ENCODE measurements at places on chromosomes 6 and 20.

- peaks cover 11% of the 10 kb centered on the region for H3K4me1 ChIP-seq
- peak overlapping the region; percentile 96 for H3K27ac ChIP-seq
- no peaks in the 10 kb centered on the region for H3K27me3 ChIP-seq
- no peak for DNase-seq
Observed at GRCh38 chr6:711925-712324, 19.0 kb upstream of the EXOC2 start.

GRCh38 chr6:39731565-39731964, 6.4 kb upstream of the KIF6 start:
- DNase-seq, result no peak
- no peak overlapping the region for H3K27ac ChIP-seq
- no peaks in the 10 kb centered on the region for H3K27me3 ChIP-seq
- H3K4me3 ChIP-seq, result no peak overlapping the region
- no peaks in the 10 kb centered on the region for H3K4me1 ChIP-seq

- no peak for DNase-seq
- H3K27ac ChIP-seq, result no peak overlapping the region
- no peaks in the 10 kb centered on the region for H3K27me3 ChIP-seq
Observed at GRCh38 chr6:154058963-154059680, 20.1 kb downstream of the OPRM1 start.

GRCh38 chr20:57013741-57014140, 252.7 kb downstream of the BMP7 start:
- H3K27me3 ChIP-seq, result peaks cover 91% of the 10 kb centered on the region
- H3K36me3 ChIP-seq, result no peaks in the 10 kb centered on the region
- no peak overlapping the region for H3K4me3 ChIP-seq
- no peak for DNase-seq

- peaks cover 3% of the 10 kb centered on the region for H3K4me1 ChIP-seq
- H3K27me3 ChIP-seq, result no peaks in the 10 kb centered on the region
- H3K36me3 ChIP-seq, result no peaks in the 10 kb centered on the region
- no peak overlapping the region for H3K4me3 ChIP-seq
- no peak for DNase-seq
- H3K27ac ChIP-seq, result no peak overlapping the region
Observed at GRCh38 chr6:53353624-53354023, 4.9 kb upstream of the ELOVL5 start.

GRCh38 chr20:41617059-41617901, 897 bp downstream of the CHD6 start:
- peaks cover 36% of the 10 kb centered on the region for H3K4me1 ChIP-seq
- H3K36me3 ChIP-seq, result no peaks in the 10 kb centered on the region
- peak overlapping the region; percentile 82 for H3K27ac ChIP-seq
- peak; percentile 57 for DNase-seq
- H3K4me3 ChIP-seq, result peak overlapping the region; percentile 95

DNA sequence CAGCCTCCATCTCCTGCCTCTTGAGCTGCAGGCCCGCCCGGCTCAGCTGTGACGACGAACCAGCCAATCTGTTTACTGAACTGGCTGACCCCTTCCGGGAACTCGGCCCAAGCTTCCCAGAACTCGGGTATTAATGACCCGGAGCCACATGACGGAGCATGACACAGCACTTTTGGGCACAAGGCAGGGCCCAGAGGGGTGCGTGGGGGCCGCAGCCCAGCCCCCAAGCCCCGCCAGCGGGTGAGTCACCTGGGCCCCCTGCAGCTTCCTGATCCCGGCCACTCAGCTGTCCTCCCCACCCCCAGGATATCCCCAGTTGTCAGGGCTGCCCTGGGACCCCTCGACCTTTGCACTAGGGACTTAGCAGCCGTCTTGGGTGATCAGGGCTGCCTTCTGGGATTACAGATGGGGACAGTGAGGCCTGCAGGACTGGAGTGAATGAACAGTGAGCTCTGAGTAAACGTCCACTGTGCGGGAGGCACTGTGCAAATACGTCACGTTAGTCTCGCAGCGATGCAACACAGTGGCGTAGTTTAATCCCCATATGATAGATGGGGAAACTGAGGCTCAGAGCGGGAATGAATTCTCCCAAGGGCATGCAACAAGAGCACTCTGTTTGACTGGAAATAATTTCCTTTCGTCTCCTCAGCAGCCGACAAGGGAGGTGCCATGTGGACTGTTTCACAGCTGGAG, 102.1 kb downstream of the CEBPB start:
- peak overlapping the region; percentile 65 for H3K27ac ChIP-seq
- no peak overlapping the region for H3K4me3 ChIP-seq
- peaks cover 15% of the 10 kb centered on the region for H3K4me1 ChIP-seq
- H3K36me3 ChIP-seq, result no peaks in the 10 kb centered on the region
- peak; percentile 90 for DNase-seq

DNA sequence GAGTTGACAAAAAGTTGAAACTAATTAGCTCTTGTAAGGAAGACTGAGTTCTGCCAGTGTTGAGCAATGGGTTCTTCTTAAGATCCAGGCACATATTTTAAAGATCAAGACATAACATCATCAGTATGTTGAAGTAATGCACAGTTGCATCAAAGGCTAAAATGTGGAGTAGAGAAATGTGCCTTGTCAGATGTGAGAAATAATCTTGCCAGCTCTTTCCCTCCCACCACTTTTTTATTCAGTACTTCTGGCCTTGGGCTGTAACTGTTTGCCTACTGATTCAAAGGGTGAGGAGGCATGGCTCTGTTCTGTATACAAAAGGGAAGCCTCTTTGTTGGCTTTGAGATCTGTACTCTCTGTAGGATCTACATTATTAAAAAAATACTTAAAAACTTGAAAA, 13.1 kb downstream of the PKIB start:
- no peaks in the 10 kb centered on the region for H3K36me3 ChIP-seq
- no peak for DNase-seq
- no peak overlapping the region for H3K4me3 ChIP-seq
- H3K27me3 ChIP-seq, result no peaks in the 10 kb centered on the region

GRCh38 chr20:46832555-46832954, 62.1 kb upstream of the EYA2 start:
- no peaks in the 10 kb centered on the region for H3K36me3 ChIP-seq
- H3K4me1 ChIP-seq, result no peaks in the 10 kb centered on the region
- H3K27me3 ChIP-seq, result peaks cover 20% of the 10 kb centered on the region
- H3K27ac ChIP-seq, result no peak overlapping the region
- no peak overlapping the region for H3K4me3 ChIP-seq

GRCh38 chr20:50919567-50919966, 11.7 kb downstream of the ADNP start:
- H3K27me3 ChIP-seq, result no peaks in the 10 kb centered on the region
- H3K4me1 ChIP-seq, result peaks cover 88% of the 10 kb centered on the region
- peak; percentile 44 for DNase-seq
- H3K27ac ChIP-seq, result no peak overlapping the region

GRCh38 chr20:11792568-11792953, 125.1 kb upstream of the BTBD3 start:
- DNase-seq, result no peak
- H3K4me3 ChIP-seq, result no peak overlapping the region
- H3K4me1 ChIP-seq, result no peaks in the 10 kb centered on the region
- no peaks in the 10 kb centered on the region for H3K36me3 ChIP-seq
- no peak overlapping the region for H3K27ac ChIP-seq

GRCh38 chr6:155088856-155089255, 93.7 kb downstream of the TIAM2 start:
- DNase-seq, result no peak
- H3K4me1 ChIP-seq, result no peaks in the 10 kb centered on the region
- no peak overlapping the region for H3K27ac ChIP-seq
- H3K27me3 ChIP-seq, result no peaks in the 10 kb centered on the region
- H3K36me3 ChIP-seq, result no peaks in the 10 kb centered on the region

DNA sequence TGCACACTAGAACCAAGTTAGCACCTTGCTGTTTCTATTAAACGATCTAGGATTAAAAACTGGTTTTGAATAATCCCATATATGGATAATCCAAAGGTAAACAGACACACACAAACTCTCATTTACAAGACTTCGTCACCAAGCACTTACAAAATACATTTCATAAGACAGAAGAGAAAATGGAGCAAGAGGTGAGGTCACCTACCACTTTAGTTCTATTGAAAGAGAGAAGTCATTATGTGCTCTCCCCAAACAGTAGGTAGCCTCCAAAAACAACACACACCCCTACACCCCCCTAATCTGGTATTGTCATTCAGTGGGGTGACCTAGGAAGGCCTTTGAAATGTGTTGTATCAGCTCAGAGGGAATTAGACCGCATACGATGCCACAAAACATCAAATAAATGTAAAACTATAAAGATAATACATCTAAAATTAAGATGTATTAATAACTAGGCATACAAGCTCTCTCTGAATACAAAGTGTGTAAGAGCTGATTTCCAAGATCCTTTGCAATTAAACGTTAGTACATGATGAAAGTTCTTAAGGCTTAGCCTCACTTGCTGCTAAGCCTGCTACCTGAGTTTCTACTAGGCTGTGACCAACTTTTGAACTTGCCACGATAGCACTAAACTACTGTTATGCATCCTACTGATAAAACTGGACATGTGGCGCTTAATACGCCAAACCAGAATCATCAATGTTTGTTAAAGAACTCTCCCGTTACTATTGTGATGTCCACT, 1.6 kb downstream of the SRPK1 start:
- no peak overlapping the region for H3K27ac ChIP-seq
- H3K4me3 ChIP-seq, result peak overlapping the region; percentile 79
- no peaks in the 10 kb centered on the region for H3K36me3 ChIP-seq
- peaks cover 36% of the 10 kb centered on the region for H3K4me1 ChIP-seq

DNA sequence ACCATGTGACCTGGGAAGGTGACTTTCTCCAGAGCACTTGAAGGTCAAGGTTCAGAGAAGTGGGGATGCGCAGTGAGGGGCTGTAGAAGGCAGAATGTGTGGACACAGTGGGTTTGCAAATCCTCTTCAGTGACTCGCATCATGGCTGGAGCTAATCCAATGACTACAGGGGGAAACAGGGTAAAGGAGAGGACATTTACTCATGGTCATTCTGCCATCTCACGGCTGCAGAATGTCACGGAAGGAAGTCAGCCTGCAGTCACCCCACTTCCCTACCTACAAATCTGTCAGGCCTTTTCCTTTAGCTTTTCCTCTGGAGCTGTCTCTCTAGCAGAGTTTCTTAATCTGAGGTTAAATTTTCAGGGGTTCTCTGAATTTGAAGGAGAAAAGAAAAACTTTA, 337.6 kb downstream of the CDC5L start:
- H3K27ac ChIP-seq, result no peak overlapping the region
- no peaks in the 10 kb centered on the region for H3K4me1 ChIP-seq
- H3K36me3 ChIP-seq, result no peaks in the 10 kb centered on the region
- no peak for DNase-seq
- H3K4me3 ChIP-seq, result no peak overlapping the region
- no peaks in the 10 kb centered on the region for H3K27me3 ChIP-seq

GRCh38 chr6:157597461-157598312, 216.7 kb downstream of the ZDHHC14 start:
- H3K36me3 ChIP-seq, result no peaks in the 10 kb centered on the region
- DNase-seq, result peak; percentile 44
- no peak overlapping the region for H3K4me3 ChIP-seq
- no peaks in the 10 kb centered on the region for H3K4me1 ChIP-seq
- H3K27ac ChIP-seq, result no peak overlapping the region
- no peaks in the 10 kb centered on the region for H3K27me3 ChIP-seq

GRCh38 chr6:16322666-16323312, 84.4 kb downstream of the GMPR start:
- H3K27ac ChIP-seq, result peak overlapping the region; percentile 89
- peak; percentile 78 for DNase-seq
- H3K36me3 ChIP-seq, result peaks cover 24% of the 10 kb centered on the region

DNA sequence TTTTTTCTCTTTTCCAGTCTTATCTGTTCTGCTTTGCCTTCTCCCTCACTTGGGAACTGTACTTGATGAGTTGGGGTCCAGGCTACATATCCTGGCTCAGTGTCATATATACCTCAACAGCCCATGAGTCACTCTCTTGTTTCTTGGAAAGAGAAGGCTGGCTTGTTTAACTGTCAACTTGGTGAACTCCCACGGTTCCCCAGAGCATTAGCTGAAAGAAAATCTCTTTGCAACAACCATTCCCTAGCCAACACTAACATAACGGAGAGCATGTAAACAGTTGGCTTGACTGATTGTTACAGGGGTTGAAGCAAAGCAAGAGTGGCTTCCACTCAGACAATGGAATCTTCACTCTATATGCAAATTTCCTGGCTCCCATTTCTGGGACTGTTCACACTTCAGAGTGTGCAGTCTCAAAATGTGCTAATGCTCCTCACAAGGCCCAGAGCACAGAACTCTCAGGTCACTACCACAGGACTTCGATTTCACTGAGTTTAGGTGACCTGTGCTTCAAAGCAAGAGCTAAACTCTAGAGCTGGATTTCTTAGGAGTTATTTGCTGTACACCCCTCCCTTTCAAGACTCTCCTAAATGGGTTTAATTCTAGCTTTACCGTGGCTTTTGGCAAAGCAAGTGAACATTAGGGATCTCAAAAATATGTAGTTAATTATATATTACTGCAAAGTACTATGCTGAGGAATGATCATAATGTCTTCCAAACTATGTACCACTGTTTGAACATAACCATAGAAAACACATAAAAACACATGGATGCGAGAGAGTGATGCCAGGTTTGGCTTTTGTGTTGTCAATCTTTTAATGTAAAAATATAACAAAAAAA, 609.8 kb downstream of the RFPL4B start:
- DNase-seq, result peak; percentile 44
- H3K27ac ChIP-seq, result no peak overlapping the region
- H3K4me3 ChIP-seq, result no peak overlapping the region
- H3K27me3 ChIP-seq, result no peaks in the 10 kb centered on the region
- H3K36me3 ChIP-seq, result no peaks in the 10 kb centered on the region
- H3K4me1 ChIP-seq, result peaks cover 12% of the 10 kb centered on the region

GRCh38 chr20:47306755-47307370, 49.6 kb downstream of the ZMYND8 start:
- DNase-seq, result no peak
- no peaks in the 10 kb centered on the region for H3K27me3 ChIP-seq
- H3K4me3 ChIP-seq, result no peak overlapping the region
- H3K4me1 ChIP-seq, result peaks cover 35% of the 10 kb centered on the region
- H3K27ac ChIP-seq, result no peak overlapping the region

DNA sequence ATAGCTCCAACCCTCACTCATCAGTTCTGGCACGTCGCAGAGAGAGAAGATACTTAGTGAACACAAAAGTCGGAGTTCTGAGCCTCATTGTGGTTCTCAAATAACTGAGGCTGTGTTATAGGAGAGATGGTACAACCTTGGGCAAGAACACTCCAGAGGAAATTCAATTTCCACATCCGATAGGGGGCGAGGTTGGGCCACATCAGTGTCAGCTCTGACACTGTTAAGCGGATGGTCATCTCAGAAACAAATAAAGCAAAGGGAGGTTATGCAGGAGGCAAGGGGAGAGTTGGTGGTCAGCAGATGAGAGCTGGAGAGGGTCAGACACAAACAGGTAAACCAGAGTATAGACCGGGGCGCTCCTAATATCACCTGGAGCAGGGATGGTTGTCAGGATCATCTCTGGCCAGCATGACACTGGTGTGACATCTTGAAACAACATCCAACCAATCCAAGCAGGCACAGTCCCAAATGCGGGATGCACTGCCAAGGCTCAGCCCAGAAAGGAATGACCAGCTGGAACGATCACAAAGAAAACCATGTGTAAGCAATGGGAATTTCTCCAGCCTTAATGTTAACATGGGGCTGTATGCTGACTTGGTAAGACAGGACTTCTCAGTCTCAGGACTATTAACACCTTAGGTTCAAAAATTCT, 331.8 kb downstream of the HACE1 start:
- H3K4me3 ChIP-seq, result no peak overlapping the region
- H3K27me3 ChIP-seq, result no peaks in the 10 kb centered on the region
- H3K27ac ChIP-seq, result no peak overlapping the region
- H3K36me3 ChIP-seq, result no peaks in the 10 kb centered on the region

GRCh38 chr6:19929312-19929711, 92.1 kb downstream of the ID4 start:
- no peak for DNase-seq
- no peak overlapping the region for H3K27ac ChIP-seq
- no peaks in the 10 kb centered on the region for H3K36me3 ChIP-seq
- H3K4me3 ChIP-seq, result no peak overlapping the region
- no peaks in the 10 kb centered on the region for H3K4me1 ChIP-seq

Measured in heart left ventricle (tissue), 16 donors.